ENCODE measurements at places on chromosomes 11 and 22.

GRCh38 chr22:46230262-46230901, 19.7 kb downstream of the CDPF1 start:
- no peak for DNase-seq

DNA sequence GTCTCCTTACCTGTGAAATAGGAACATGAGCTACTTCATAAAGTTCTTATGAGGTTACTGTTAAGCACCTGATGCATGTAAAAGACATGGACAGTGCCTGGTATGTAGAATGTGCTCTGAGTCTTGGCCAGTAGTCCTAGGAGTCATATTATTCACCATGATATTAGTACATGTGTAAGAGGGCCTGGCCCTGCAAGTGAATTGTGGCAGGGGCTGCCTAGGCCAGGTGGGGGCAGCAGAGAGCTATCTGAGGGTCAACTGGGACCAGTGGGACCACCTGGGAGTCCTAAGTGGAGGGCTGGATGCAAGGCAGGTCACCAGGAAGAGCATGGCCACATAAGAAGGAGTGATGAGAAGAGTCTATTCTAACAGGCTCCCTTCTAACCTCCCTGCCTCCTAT, 529.5 kb downstream of the SOX6 start:
- no peak for DNase-seq

DNA sequence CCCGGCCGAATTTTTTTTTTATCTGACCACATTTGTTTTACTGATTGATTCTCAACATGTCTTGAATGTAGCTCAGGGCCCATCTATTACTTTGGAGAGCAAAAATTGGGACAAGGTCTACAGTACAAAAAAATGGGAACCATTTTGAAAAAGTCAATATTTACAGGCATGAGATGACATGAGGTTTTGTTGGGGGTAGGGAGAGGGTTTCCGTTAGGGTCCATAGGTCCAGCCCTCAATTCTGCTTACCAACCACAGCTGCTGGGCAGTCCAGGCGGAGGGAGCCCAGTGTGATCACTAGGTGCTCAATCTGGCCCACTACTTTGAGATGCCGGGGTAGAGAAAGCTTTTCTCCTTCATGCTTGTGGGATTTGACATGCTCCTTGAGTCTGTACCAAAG, 18.3 kb downstream of the NRIP3 start:
- DNase-seq, result no peak

GRCh38 chr22:50684501-50684900, 11.9 kb downstream of the SHANK3 start:
- no peak for DNase-seq

- no peak for DNase-seq
These were observed 47.2 kb upstream of the SYT7 start for GRCh38 chr11:61627850-61628661.

All from stimulated activated CD8-positive, alpha-beta memory T cell treated with anti-CD3 and anti-CD28 coated beads, Interleukin-4, amount 100 ng/mL, for 4 hours (primary cell).